ENCODE measurements at places on chromosomes 5 and 9.

DNA sequence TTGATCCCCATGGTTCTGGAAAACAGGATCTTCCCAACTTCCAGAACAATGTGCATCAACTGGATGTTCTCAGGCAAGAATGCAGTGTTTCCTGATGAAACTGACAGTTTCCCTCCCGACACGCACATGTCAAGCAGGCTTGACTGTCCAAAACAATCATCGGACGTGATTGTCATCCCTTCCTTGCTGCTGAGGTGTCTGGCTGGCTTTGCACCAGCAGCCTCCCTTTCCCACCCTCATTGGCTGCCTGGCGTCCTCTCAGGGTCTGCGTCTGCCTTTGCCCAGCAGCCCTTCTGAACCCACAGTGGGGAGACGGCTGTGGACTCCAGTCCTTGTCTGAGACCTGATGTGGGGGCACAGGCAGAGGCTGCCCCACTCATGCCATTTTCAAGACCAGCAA, 110.8 kb downstream of the MARCHF3 start:
- DNase-seq: no peak

GRCh38 chr5:68240202-68240601, 24.6 kb downstream of the PIK3R1 start:
- DNase-seq: no peak

- DNase-seq: no peak
These were observed 567.7 kb upstream of the TLE4 start for GRCh38 chr9:79004032-79004431.

DNA sequence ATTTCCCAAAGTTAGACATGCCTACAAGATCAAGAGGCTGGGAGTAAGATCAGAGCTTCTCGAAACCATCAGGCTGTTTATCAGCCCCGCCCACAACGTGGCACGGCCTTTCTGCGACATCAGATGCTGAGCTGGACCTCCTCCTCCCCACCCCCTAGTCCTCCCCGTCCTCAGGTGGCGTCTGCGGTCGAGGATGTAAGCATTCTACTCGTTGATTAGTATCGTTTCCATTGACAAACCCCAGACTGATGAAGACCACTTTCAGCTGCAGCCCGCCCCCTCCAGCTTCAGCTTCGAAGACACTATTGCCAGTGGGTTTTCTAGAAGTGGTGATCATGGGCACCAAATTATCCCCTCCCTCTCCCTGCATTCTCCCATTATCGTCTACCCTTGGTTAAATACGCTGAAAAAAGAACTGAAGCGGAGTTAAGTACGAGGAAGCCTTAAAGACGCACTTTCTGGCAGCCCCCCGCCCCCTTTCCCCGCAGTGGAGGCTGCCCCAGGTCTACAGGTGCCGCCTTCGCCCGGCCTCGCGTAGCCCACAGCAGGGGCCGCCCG, 1.1 kb downstream of the PPIC start:
- DNase-seq: peak; percentile 35

DNA sequence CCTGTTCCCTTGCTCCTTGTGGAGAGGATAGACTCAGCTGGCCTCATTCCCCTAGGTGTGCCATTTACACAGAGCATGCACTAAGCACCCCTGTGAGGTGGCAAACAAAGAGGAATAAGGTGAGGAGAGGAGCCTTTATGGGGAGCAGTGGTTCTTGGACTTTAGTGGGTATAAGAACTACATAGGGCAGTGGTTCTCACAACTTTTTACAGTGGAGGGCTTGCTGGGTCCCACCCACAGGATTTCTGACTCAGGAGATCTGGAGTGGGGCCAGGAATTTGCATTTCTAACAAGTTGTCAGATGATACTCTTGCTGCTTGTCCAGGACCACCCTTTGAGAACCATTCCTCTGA, 42.0 kb downstream of the CSF1R start:
- DNase-seq: no peak

GRCh38 chr9:79686381-79687130, 114.8 kb downstream of the TLE4 start:
- DNase-seq: peak; percentile 70

DNA sequence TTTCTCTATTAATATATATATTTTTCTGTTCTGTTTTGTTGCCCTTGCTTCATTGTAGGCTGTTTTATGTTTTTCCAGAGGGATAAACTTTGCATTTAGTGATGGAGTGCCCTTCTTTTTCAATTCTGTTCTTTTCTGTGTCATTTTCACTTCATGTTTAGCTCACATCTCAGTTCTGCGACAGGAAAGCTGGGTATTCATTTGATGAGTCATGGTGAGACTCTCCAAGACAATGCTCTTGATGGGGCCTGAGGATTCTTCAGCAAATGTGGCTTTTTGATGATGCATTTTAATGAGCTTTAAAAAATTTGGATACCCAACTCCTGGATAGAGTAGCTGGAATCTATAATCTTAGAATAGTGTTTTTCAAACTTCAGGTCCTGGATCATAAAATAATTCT, 56.5 kb upstream of the SPATA31D4 start:
- peak; percentile 79 for DNase-seq

DNA sequence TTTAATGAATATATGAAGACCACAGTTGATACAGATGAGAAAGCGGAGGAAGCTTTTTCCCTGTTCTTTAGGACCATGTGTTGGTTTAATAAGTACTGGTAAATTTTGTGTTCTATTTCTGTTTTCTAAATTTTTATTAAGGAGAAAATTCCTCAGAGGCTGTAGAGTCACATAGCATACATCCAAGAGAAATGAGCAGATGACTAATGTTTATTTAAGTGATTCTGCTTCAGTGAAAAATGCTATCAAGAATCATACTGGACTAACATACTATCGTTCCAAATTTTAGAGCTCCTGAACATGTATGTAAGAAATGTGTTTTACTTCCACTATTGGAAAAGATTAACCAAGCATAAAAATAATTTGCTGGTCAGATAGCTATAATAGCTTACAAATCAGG, 115.0 kb downstream of the KIAA1958 start:
- peak; percentile 11 for DNase-seq

DNA sequence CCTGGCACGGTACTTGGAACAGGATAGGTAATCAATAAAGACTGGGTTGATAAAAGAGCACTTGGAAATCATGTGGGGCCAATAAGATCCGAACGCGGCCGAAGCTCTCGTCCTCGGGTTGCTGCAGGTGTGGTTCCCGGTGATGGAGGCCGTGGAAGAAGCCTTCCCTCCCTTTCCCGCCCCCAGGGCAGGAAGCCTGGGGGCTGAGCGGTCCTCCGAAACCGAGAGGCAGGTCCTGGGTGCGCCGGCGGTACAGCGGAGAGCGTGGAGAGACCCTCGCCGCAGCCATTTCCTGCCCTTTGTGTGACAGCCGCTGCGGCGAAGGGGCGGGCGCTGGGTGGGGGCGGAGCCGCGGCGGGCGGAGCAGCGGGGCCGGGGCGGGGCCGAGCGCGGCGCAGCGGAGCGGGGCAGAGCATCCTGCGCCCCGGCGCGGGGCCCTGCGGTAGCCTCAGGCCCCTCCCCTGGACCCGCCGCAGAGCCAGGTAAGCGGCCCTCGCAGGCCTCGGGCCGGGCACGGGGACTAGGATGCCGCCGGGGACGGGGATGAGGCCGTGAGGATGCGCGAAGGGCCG, at the start of gene CYFIP2:
CYFIP2 (plus strand) TSS at position 410 of the 572 bp plus-strand sequence. CDS start 19,239 bp downstream, outside the sequence.
- peak; percentile 77 for DNase-seq
